ENCODE measurements at places on chromosomes 4 and X. TPM values are rescaled to one million over a fixed set of nuclear protein-coding genes. Genes with fewer than 3 reads are reported as not detected.

GRCh38 chr4:6425336-6425735 is 47.1 kb downstream of the PPP2R2C start:
- DNase-seq: no peak

- no peak for DNase-seq
Measured at GRCh38 chrX:80021621-80022020, 7.1 kb downstream of the TBX22 start.

DNA sequence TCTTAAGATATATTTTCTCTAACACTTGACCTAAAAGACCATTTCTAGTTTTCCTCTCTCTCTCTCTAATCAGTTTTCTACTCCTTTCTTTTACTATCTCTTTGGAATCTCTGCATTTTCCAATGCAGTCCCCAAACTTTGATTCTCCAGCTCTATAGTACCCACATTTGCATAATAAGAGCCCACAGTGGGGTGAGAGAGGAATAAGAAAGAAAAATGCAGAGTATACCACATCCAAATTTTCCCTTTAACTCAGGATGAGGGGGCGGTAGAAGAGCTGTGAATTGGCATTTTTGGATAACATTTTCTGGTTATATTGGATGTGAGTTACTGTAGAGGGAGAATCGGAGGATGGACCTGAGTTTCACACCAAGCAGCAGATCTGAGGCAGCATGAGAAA is 74.4 kb upstream of the SOD3 start:
- DNase-seq: no peak

GRCh38 chr4:101321481-101322042 is 25.8 kb downstream of the PPP3CA start:
- no peak for DNase-seq

GRCh38 chrX:84893897-84894296 is 109.8 kb upstream of the APOOL start:
- no peak for DNase-seq

DNA sequence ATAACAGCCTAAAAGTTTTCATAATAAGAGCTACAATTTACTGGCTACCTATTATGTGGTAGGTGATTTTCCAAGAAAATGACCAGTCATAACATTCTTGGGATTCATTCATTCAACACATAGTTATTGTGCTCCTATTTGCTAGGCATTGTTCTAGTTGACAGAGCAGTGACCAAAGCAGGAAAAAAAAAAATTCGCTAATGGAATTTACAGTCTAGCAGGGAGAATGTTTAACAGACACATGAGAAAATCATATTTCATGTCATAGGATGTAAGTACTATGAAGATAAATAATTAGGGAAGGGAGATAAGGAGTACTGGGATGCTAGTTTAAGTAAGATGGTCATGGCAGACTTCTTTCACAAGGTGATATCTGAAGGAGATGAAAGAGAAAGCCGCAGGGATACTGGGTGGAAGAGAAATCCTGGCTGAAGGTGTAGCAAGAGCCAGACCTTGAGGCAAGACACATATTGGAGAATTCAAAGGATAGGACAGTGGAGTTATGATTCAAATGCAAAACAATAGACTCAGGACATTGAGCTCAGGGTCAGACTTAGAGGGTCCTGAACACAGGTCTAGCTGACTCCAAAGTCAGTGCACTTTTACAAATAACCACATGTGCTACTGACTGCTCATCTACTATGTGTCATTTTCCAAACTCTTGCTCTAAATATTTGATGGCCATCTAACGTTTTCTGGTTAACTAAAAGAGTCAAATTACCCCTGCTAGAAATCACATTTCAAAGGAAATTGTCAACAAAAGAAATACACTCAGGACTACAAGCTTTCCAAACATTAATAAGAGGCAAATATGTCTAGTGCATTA is 20.4 kb downstream of the SPCS3 start:
- DNase-seq: no peak

ZBED1 gene
- 59.7 TPM for total RNA-seq

SPANXN2 gene
- total RNA-seq: not detected

- DNase-seq: peak; percentile 14
Measured at GRCh38 chr4:41611881-41612871, 74.2 kb downstream of the LIMCH1 start.

DNA sequence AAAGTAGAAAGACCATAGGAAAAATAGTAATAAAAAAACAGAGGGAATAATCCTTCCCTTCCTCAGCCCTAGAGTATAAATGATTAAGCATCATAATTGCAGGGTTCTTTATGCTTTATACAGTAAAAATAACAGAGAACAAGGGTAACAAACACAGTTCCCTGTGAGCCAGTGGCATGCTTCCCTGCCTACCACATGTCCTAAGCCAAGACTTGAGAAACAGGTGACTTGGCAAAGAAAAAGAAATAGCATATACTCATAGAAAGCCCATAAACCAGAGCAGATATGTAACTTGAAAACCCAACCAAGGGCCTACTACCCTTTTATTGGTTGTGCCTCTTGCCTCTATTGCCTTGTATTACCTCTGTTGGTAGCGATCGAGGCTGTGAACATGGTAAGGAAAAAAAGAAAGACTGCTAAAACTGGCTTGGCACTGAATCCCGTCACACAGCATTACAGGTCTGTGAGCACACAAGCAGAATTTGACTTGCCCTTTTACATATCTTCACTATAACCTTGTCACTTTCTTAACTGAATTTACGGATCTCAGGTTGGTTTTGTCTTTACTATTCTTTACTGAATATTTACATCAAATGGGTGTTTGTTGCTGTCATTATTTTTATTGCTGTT is 30.9 kb upstream of the MYOZ2 start:
- no peak for DNase-seq

GRCh38 chr4:64715741-64716140 is 306.5 kb upstream of the TECRL start:
- DNase-seq: no peak

Data from MG63 (cell line).